ENCODE measurements at places on chromosomes 1 and 21.
A peak's percentile ranks its signal among the peaks of the same experiment; 100 is the strongest.

- no peak for ATAC-seq
These were observed 133.8 kb upstream of the ZBTB40 start for GRCh38 chr1:22317920-22318243.

DNA sequence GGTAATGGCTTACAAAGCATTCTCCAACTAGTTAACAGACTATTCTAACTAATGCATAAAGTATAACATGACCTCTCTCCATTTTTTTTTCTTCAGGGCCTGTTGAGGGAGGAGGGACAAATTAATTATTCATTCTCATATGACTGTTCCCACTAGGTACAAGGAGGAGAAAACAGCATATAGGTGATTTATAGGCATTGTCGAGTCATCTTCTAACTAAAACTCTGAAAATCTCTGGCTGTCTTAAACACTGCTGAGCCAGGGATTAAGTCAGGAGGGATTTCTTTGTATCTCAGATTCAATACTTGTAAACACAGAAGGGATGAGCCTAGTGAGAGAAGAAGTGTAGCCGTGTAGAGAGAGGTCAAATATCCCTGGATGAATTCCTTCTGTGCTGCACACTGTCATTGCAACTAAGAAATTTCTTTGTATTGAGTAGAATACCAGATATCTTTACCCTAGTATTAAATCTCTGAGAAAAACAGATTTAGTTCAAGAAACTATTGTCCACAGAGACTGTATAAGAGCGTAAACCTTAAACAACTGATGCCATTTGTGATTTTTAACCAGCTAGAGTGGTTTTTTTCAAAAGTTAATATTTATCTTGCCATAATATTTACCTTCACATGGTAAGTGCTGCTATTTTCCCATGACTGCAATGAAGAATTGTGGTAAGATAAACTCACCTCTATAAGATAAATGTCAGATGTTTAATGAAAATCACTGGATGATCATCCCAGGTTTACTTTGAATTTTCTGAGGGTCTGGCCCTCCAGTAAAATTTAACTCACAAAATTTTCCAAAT, 465.3 kb downstream of the RWDD3 start:
- no peak for ATAC-seq

DNA sequence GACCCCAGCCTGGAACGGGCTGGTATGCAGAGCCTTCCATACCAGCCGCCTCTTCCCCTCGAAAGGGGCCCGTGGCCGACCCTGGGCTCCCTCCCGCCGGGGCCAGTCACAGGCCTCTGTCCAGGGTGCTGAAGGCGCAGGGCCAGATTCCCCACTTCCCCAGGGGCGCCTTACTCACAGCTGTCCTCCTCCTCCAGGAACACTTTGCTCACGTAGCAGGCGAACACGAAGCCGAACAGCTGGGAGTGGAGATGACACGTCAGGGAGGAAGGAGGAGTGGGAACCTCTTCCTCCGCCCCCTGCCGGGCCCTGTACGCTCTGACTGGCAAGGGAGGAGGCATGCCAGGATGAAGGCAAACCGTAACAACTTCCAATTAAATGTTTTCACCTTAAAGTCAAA, 57.3 kb downstream of the NKAIN1 start:
- peak; percentile 67 for ATAC-seq

DNA sequence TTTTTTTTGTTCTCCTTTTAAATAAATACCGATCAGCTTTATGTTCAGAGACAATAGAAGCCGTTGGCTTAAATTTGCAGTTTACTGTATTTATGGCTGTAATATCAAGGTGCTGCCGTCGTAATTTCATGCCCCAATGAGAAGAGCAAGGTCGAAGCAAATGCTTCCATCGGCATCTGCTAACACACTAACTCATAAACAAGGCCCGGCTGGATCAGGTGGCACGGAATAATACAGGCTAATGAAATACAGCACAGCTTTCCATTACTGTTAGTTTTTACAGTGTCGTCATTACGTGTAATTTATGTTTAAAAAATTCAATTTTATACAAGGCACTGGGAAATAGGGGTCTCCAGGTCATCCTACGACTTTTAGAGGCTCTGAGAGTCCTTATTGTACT, 119.0 kb downstream of the PEX14 start:
- ATAC-seq = no peak

DNA sequence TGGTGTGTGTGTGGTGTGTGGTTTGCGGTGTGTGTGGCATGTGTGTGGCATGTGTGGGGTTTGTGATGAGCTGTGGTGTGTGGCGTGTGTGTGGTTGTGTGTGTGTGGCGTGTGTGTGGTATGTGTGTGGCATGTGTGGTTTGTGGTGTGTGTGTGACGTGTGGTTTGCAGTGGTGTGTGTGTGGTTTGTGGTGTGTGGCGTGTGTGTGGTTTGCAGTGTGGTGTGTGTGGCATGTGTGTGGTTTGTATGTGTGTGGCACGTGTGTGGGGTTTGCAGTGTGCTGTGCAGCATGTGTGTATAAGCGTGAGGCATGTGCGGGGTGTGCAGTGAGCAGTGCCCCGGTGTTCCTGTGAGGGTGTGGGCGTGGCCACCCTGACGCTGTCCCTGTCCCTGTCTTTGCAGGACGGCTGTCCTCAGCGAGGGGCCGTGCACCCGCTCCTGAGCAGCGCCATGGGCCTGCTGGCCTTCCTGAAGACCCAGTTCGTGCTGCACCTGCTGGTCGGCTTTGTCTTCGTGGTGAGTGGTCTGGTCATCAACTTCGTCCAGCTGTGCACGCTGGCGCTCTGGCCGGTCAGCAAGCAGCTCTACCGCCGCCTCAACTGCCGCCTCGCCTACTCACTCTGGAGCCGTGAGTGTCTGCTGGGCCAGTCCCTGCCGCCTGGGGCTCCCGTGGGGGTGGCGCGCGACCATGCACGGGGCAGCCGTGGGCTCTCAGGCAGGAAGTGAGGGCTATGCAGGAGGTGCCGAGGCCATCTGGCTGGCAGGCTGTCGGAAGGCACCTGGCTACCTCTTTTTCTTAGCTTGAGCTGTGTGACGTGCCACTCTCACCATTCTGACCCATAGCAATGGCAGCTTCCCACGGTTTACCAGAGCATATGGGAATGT, 52.6 kb upstream of the TRAPPC10 start:
- no peak for ATAC-seq

DNA sequence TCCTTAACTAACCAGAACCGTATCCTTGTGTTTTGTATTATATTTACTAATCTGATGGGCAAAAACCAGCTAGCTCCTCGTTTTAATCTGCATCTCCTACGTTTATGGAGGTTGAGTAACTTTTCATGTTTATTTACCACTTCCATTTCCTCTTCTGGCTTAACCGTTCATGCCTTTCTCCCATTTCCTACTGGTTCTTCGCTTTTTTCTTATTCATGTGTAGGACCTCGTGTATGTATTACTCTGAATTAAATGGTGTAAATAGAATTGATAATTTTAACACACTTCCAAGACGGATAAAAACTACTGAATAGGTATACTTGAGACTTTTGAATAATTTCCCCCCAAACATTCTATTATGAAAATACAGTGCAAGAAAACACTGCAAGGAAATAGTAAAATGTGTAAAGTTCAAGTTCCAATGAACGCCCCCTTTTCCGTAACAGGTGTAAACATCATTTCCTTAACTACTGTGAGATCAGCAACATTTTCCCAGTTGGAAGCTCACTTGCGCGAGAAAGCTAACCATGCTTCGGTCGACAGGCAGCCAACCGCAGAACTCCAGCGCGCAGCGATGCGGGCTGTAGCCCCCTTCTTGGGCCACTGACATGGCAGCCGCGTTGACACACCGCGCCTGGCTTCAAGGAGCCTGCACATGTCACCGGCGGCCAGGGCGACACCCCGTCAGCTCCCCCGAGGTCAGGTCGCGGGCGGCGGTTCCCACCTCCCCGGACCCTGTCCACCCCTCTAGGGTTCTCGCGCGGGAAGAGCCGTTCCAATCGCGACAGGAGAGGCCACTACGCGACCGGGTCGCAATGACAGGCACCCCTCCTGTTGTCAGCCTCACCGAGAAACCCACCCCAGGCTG, 816 bp downstream of the EDEM3 start:
- ATAC-seq = peak; percentile 13

DNA sequence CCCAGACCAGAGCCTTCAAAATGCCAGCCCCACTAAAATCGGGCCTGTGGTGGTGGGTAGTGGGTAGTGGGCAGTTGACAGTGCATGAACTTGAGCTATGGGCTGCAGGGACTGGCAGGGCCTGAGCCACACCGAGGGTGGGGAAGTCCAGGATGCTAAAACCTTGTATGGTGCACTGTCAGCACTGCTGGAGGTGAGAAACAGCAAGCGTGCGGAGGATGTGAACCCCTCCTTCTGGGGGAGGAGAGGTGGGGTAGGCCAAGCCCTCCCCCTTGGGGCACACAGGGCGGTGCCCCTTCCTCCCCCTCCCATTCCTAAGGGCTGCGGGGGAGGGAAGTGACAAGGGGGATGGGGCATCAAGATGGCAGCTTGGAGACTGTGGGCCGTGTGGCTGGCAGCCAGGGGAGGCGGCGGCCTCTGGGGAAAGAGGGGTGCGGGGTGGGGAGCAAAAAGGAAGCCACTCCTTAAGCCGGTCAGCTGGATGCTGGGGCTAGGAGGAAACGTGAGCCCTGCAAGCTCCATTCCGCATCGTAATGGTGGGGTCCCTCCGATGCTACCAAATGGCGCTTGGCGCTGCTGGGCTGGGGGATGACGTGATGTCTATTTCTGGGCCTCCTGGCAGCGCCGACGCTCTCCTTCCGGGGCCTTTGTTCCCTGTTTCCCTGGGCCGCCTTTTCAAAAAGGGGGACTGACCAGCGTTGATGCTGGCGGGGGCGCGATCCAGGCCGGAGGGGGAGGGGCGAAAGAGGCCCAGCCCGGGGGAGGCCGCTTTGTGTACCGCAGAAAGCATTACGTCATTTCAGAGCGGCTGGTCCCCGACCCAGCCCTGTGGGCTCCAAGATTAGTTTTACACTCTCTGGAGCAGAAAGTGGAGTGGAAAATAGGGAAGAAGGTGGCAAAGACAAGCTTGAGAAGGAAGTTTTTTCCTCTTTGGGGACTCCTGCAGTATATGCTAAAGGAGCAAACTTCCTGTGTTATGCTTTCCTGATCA, 809 bp downstream of the SYT11 start:
- peak; percentile 55 for ATAC-seq

- ATAC-seq = no peak
These were observed 149.6 kb upstream of the PLXNA2 start for GRCh38 chr1:208393826-208394225.

DNA sequence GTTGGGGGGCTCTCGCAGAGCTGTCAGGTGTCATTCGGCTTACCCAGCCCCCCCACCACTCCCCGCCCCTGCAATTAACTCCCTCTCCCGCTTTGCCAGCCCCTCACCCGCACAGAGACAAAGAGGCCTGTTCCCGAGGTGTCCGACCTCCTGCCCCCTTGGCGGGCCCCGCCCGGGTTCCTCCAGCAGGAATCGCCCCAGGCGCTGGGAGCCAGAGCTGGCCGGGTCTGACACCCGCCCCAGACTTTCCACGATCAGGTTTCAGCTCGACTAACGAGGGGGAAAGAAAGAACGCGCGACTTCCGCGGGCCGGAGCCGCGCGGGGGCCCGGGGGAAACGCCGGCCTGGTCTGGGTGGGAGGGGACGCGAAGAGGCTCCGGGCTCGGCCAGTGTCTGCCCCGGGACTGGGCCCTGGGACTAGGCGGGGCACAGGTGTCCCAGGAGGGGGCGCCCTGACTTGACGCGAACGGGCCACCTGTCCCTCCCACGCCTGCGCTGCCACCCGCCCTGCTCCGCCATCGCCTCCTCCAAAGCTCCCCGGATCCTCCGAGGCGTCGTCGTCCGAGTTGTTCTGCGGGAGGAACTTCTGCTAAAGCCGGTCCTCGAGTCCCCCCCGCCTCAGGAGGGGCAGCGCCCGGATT, 36.4 kb upstream of the HHAT start:
- ATAC-seq = peak; percentile 70
